ENCODE measurements at places on chromosomes 3 and 15.
A peak's percentile ranks its signal among the peaks of the same experiment; 100 is the strongest.

DNA sequence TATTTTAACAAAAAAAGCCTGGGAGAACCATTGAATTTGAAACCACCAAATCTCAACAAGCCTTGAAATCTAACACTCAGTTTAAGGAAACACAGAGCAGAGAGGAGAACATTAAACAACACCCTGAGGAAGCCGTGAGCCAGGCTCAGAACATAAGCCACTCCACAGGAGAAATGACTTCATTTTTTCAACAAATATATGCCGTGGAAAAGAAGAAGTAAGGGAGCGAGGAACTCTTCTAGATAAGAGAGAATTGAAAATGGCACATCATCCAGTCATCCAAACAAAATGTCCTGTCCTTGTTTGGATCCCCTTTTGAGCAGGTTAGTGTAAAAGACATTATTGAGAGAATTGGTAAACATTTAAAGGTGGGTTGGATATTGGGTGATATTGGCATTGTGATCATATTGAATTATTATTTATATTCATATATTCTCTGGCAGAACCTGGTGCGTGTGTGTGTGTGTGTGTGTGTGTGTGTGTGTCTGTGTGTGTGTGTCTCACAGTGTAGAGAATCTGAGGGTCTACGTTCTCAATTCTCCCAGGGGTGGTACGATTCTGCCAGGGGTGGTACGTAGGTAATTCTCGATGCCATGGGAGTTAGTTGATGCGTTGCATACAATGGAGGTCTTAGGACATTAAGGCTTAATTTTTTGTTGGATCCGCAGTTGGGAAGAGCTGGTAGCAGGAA is 94.4 kb downstream of the ST6GAL1 start:
- no peak for DNase-seq

- no peak for DNase-seq
Measured at GRCh38 chr3:123590685-123591450, 6.0 kb upstream of the HACD2 start.

- peak; percentile 7 for DNase-seq
Measured at GRCh38 chr3:177197727-177198460, 612 bp upstream of the TBL1XR1 start.

DNA sequence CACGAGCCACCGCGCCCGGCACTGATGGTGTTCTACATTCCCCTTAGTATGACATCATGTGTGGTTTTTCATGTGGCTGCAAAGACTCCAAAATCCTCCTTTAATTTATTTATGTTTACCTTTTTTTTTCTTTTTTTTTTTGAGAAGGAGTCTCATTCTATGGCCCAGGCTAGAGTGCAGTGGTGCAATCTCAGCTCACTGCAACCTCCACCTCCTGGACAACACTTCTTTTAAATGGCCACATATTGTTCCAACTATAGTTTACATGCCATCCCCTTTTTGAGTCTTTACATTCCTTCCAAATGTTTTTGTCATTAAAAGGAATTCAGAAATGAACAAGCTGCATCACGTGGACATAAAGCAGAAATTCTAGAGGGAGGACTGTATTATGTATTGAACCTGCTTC is 10.3 kb upstream of the CDV3 start:
- DNase-seq = no peak

- DNase-seq = peak; percentile 61
Measured at GRCh38 chr3:149575961-149576564, 81.8 kb downstream of the WWTR1 start.

GRCh38 chr15:90513448-90513847 is 16.3 kb upstream of the CRTC3 start:
- no peak for DNase-seq

DNA sequence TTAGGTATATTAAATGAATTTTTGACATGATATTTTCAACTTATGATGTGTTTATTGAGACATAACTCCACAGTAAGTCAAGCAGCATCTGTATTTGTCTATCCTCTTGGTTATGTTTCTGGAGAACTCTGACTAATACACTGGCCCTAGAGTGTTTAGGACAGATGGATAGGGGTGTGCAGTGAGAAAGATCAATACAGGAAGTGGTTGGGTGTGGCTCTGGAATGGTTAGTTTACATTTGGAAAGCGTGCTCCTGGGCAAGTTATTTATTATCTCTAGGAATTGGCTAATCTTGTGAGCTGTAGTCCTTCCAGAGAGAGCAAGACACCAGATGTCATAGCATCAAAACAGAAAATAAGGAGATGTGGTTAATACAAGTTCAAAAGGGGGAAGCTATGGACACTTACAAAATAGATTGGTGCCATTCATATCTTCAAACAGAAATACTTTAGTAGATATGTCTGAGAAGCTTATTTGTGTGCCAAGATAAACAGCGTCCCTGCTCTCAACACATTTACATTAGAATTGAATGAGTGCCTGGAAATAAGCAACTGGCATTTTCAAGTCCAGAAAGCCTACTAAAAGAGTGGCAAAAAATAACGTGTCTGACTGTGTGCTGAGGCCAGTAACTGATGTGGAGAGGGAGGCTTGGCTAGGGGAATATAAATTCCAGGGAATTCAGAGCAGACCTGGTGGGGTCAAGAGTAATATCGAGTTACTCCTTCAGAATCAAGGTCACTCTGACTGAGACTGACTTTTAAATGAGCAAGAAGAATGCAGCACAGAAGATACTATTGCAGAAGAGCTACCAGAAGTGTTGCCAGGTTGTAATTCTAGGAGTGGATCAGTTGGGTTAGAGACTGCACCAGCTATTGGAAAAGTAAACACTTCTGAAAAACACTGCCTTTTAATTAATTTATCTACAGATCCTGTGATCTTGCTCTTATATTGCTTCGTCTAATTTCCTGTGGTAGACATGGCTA is 33.4 kb upstream of the PLAAT1 start:
- DNase-seq = no peak
